NCI-H748 treated with DMSO at 0.1 percent for 48 hours (cell line): ENCODE measurements at places on chromosomes 6 and 20.

- no peak for DNase-seq
These were observed 1.3 kb downstream of the BPIFA2 start for GRCh38 chr20:33169176-33169794.

DNA sequence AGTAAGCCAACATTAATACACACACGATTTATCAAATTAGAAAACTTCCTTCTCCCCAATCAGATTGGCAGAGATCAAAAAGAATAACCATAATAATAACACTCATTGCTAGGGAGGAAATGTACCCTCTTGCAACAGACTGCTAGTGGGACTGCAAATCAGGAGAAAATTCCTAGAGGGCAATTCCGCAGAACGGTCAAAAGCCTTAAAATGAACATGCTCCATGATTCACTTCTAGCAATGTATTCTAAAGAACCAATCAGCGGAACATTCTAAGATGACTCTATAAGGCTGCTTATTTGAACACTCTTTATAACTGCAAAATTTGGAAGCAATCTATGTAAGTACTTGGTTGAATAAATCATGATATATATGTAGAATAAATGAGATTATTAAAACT is 8.5 kb upstream of the DACT2 start:
- DNase-seq: no peak

DNA sequence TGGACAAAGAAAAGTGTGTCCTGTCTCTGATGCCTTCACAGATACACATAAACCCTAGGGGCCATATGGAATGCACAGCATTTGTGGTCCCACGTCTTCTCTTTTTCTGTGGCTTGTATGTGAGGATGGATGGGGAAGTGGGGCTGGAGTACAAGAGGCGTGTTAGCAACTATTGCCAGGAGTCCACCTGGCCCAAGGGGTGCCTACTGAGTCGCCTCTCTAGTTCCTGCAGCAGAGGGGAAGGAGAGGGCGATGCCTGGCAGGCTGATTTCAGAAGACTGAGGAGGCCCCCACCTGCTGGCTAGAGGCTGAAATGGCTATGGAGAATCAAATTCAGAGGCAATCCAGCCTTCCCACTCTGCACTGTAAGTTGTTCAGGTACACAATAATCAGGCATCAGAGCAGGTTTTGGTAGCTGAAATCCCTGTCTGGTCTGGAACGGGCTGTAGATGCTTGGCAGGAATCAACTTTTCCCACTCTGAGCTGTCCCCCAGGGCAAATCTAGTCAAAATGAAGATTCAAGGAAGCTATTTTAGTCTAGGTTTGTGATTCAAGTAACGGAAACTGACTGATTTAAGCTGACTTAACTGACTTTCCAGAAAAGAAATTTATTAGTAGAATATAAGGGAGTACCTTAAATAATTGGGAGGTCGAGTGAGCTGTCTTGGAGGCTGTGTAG is 14.9 kb upstream of the PPARD start:
- DNase-seq: peak; percentile 32

- DNase-seq: no peak
These were observed 15.8 kb downstream of the SHPRH start for GRCh38 chr6:145948328-145948727.

GRCh38 chr6:41344876-41345275 is 9.5 kb downstream of the NCR2 start:
- DNase-seq: no peak

GRCh38 chr6:11810039-11810541 is 31.5 kb upstream of the ADTRP start:
- DNase-seq: no peak

DNA sequence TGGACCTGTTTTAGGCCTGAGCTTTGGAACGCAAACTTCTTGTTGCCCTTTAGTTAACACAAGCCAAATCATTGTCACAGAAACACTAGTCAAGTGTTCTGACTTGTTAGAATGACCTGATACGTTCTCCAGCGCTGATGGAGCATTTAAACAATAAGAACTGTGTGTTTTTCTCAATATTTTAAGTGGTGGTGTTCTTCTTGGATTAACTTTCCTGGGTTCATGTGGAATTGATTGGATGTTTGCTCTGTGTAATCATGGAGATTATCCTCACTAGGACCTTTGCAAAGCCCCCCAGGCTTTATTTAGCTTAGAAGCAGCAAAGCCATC is 1.6 kb downstream of the LRRC1 start:
- no peak for DNase-seq

- peak; percentile 60 for DNase-seq
These were observed 45.0 kb upstream of the RIPOR2 start for GRCh38 chr6:24980507-24981385.

- no peak for DNase-seq
These were observed 4.1 kb upstream of the DLL1 start for GRCh38 chr6:170294813-170295509.

- no peak for DNase-seq
These were observed 68.6 kb upstream of the FOXP4 start for GRCh38 chr6:41477572-41477971.

DNA sequence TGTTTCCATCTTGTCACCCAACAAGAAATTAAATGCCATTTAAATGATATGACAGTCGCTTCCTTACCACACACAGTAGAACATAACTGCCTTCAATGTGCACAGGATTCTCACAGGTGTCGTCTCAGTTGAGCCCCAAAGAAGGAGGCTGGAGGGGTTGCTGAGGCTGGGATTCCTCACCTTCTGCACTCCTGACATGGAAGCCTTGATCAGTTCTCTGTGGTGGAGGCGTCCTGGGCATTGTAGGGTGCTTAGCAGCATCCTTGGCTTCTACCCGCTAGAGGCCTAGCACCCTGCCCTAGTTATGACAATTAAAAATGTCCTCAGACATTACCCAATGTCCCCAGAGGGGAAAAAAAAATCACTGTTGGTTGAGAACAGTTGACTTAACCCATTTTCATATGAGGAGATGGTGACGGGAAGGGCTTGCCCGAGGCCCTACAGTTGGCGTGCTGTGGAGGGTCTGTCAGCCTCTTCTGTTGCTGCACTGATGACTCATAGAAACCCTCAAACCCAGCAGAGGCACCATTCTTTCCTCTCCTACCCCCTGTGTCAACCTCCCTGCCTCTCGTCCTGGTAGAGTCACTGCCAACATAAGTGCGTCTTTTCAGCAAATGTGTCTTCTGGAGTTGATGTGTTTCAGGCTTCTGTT is 19.3 kb upstream of the ZNF831 start:
- no peak for DNase-seq

DNA sequence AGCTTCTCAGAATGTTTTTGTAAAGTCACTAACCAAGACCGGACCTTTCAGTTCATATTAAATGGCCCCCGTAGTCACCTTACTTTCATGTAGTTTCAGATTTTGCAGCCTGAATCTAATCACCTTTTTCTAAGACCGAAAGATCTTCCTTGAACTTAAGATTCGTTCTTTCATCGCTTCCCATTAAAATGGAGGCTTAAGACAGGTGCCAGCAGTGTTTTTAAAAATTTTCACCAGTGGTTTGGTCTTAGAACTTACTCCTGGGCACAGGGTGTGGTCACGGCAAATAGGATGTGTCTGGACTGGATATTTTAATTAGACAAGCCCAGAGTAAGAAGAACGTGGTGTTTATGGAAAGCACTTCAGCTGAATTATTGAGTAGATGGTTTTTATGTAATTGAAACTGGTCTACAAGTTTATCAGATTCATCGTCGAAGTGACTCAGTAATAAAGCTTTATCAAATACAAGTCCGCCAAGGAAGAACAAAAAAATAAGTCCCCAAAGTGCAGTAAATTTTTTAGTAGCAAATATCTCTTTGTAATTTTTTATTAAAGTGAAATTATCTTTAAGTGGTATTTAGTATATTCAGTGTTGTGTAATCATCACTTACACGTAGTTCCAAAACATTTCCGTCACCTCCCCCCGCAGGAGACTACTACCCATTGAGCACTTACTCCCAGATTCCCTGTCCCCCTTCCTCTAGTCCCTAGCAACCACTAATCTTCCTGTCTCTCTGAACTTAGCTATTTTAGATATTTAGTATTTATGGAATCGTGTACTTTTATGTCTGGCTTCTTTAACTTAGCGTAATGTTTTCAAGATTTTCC is 868 bp downstream of the SRSF3 start:
- DNase-seq: peak; percentile 67

- DNase-seq: no peak
These were observed 707.8 kb upstream of the FLRT3 start for GRCh38 chr20:15045246-15045645.

DNA sequence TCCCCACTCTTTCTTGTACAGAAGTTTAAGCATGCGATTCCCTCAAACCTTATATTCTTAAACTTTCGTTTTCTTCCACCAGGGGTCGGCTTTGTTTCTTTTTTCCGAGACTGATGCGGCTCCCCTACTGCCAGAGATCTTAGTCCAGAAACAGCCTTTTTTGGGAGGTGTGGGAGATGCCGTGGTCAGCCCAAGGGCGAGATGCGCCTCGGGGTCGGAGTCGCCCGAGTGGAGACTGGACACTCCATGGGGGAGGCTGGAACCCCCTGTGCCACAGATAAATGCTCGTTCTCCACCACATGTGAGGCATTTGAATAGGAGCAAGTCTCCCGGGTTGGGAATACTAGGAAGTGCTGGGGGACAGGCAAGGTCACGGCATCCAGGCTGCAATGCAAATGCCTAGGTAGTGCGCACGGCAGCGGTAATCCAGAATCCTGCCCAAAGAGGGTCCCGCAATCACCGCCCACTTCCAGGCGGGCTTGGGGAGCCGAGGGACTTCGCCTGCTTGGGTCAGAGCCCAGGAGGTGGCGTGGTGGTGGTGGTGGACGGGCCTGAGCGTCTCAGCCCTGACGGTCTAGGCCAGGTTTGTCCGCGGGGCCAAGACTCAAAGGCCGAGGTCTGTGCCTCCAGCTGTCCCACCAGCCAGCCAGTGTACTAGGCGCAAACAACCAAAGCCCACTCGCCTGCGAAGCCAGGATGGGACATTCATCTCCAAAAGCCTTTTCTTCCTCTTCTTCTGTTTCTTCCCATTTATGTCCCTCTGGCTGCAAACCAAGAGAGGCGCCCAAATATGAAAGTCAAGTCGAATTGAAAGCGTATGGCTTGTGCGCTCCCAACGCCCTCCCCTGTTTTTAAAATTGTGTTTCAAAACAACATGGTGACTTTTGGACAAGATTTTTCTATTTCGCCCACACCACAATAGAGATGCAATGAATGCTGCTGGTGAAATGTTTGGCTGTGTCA is 39.3 kb upstream of the OSTM1 start:
- peak; percentile 22 for DNase-seq

GRCh38 chr20:49482621-49483017 is at the start of gene KCNB1:
Gene KCNB1 (minus strand): TSS chr20:49482668. CDS start chr20:49482480, 188 bp downstream.
- DNase-seq: no peak

GRCh38 chr20:51766994-51767866 is 960 bp downstream of the ATP9A start:
- DNase-seq: peak; percentile 77

DNA sequence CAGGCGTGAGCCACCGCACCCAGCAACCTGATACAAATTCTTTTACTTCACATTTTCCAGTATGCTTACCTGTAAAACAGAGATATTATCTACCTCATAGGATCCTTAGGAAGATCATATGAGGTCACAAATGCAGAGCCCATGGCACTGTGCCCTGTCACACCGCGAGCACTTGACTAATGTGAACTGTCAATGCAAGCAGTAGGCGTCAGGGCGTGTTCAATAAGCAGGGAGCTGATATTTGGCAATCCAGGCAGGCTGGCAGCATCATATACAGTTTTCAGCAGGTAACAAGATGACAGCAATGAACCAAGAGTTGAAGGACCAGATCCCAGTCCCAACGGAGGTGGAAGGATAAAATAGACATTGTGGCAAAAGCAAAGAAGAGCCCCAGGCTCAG is 14.6 kb upstream of the ARID1B start:
- no peak for DNase-seq

DNA sequence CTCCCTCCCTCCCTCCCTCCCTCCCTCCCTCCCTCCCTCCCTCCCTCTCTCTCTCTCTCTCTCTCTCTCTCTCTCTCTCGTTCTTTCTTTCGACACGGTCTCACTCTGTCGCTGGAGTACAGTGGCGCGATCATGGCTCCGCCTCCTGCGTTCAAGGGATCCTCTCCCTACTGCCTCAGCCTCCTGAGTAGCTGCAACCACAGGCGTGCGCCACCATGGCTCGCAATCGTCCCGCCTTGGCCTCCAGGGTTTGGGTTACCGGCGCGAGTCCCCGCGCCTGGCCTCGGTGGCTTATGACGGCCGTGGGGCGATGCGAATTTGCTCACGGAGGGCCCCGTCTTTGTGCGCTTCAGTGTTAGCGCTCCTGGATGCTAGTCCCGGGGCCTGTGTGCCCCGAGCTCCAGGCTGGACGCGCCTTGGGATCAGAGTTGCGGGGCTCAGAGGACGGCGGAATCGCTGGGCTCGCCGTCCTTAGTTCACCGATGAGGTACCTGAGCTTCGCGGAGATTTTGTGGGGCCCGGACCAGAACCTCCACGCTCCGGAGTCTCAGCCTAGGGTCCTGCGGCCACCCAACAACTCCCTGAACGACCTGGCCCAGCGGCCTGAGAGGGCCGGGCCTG is 45.2 kb downstream of the MCUR1 start:
- DNase-seq: no peak
